ENCODE measurements at places on chromosomes 6 and 20.

DNA sequence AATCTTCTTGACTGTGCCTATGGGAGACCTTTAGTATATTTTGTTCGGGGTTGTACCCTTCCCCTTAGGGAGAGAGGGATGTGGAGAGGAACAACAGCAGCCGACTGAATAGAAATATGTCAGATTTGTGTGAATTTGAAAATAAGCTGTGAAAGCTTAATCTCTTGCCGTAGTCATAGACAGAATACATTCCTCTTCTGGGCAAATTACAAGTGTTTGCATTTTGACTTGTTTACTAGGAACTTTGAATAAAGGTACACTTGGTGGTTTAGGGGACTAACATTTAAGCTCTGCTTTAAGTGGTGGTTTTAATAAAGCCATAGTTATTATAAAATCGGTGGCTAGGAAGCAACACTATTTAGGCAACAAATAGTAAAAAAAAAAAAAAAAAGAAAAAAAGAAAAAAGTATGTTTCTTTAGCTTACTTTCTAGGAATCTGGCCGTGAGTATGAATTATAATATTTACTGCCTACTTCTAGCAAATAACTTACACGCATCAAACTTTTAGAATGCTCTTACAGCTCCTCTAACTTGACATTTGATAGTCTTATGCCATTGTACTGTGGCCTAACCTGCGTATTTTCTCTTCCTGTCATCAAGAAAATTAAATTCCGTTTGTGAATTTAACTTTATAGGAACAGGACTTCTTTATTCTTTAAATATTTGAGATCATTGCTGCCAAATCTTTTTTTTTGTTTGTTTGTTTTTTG lies 65.1 kb downstream of the ZBTB2 start:
- no peak for DNase-seq

DNA sequence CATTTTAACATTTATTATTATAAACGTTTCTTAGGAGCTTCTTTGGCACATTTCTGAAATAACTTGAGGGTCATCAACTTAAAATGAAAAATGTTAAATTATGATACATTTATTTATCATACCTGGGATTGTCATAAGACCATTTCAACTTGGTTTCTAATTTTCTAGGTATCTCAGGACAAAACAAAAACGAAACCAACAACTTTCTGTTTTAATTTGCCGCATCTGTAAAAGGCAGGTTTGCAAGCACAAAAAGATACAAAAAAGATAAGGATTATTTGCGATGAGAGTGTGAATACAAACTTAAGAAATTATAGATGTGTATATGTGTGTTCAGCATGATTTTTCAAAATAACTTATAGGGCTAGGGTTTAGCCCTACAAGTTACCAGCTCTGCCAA lies 395.0 kb upstream of the RUNX2 start:
- DNase-seq: no peak

DNA sequence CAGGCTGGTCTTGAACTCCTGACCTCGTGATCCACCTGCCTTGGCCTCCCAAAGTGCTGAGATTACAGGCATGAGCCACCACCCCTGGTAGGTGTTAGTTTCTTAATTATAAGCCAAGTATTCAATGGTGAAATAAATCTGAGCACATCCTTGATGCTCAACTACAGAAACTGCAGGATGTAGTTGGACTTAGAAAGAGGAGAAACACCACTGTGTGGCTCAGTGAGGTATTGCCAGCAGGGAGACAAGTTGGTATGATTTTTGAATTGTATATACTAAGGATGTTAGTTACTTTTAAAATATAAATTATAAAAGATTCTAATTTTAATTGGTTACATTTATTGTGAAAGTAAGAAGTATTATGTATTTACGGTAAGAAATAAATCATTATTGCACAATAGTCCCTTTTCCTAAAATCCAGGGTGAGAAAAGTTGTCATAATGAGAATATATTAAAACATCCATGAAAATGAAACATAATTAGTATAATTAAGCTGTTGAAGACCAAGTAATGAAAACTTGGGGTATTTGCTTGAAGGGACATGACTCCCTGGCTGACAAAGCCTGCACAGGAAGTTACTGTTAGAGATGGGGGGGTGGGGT lies 17.6 kb downstream of the SLC18B1 start:
- no peak for DNase-seq

GRCh38 chr6:111541026-111541681 lies 58.1 kb upstream of the REV3L start:
- no peak for DNase-seq

- no peak for DNase-seq
These were observed 151.7 kb upstream of the DST start for GRCh38 chr6:56794421-56794820.

GRCh38 chr6:39341937-39342336 lies 19.4 kb upstream of the KCNK16 start:
- no peak for DNase-seq

GRCh38 chr6:10733151-10733715 lies 10.4 kb downstream of the TMEM14C start:
- DNase-seq: no peak

DNA sequence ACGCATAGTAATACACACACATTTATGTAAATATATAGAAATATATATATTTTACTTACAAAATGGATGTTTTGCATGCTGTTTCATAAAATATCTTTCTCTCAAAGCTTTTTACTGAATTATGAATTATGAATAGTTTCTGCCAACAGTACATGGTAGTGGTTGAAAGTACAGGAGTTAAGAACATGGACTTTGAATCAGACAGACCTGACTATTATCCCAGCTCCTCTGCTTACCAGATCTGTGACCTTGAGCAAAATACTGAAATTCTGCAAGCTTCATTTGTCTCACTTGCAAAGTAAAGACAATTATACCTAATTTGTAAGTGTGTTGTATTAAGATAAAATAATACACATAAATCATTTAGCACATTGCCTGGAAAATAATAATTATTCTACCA lies 459.5 kb downstream of the EPM2A start:
- no peak for DNase-seq
